Neural progenitor cell (in vitro differentiated cells): ENCODE measurements at places on chromosomes 7 and 10. TPM values are rescaled to one million over a fixed set of nuclear protein-coding genes. Genes with fewer than 3 reads are reported as not detected.

ZNF25 gene
- total RNA-seq: 3.3 and 4.8 TPM in 2 replicates

DNA sequence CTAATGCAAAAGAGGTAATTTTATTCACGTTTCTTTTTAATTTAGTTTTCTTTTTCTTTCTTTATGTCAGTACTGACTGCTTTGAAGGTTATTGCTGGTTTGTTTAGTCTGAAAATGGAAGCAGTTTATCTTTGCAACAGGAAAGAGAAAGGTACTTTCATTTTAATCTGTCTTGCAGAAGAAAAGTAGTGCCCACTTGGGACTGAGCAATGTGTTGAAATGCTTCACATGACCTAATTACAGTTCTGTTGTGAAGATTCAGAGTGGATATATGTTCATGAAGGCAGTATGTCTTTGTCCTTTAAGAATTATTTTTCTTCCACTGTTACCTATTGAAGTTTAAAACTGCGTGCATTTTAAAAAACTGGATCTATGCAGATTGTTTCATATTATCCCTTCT is 80.1 kb downstream of the ANKIB1 start:
- no peak for DNase-seq

IMMP2L gene
- total RNA-seq: 12.8 and 21.5 TPM in 2 replicates

GRCh38 chr7:112052993-112053736 is 153.0 kb downstream of the DOCK4 start:
- DNase-seq: no peak

DNA sequence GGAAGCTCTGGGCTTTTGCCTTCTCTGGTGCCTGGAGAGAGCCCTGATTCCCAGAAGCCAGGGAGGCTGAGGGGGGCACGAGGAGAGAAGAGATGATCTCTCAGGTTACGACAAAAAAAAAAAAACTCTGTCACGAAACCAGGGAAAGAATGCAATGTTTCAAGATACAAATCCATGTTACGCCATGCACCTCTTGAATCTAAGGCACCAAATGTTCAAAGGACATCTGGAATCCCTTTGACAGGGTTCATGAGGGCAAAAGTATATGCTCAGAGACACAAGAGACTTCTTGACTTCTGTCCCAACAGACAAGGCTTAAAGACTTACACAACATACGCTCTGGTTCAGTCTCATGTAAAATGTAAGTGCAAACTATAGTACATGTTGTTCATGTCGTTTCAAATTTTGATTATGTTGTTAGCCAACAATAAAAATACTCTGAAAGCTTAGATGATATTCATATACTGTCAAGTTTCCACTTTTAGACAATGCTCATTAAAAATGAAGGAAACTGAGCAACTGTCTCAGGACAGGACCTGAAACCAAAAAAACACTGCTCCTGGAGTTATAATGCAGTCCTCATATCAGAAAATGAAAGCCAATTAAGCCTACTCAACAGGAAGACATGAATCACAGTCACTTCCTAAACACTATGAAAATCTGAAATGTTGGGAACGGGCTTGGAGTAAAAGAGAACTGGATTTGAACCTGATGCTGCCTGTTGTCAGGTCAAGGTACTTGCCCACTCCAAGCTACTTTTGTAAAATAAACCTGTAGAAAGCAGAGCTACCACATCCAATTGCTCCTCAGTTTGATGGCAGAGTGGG is 72.3 kb downstream of the CHCHD3 start:
- no peak for DNase-seq

DNA sequence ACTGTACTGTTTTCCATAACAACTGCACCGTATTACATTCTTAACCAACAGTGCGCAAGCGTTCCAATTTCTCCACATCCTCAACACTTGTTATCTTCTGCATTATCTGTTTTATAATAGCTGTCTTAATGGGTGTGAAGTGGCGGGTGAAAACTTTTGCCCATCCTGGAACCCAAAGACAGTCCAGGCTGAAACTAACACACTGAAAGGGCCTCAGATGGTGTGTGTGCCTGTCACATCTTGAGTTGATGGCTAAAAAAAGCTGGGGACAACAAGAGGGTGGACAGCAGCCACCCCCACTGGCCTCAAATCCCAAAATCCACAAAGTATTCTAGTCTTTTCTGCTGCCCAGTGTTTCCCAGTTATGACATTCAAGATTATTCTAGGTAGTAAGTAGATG is 19.4 kb downstream of the OPALIN start:
- DNase-seq: no peak

HGF gene
- total RNA-seq: 0.09 and 0.22 TPM in 2 replicates

- DNase-seq: no peak
Observed at GRCh38 chr10:117609095-117609795, 66.7 kb downstream of the EMX2 start.

GRCh38 chr10:4383651-4384098 is 442.3 kb upstream of the AKR1E2 start:
- no peak for DNase-seq

TLX1 gene
- not detected in 2 replicates for total RNA-seq

- no peak for DNase-seq
Observed at GRCh38 chr10:132647424-132647823, 109.8 kb downstream of the INPP5A start.

SYT15 gene
- total RNA-seq: 0.15 and 0.17 TPM in 2 replicates

GFRA1 gene
- 14.0 and 14.6 TPM in 2 replicates for total RNA-seq

GRCh38 chr7:5564894-5565293 is 141.3 kb upstream of the TNRC18 start:
- DNase-seq: no peak

PGAM2 gene
- 11.2 and 11.3 TPM in 2 replicates for total RNA-seq

GRCh38 chr7:22868509-22868908 is 45.9 kb upstream of the TOMM7 start:
- no peak for DNase-seq

SLC26A3 gene
- total RNA-seq: not detected in 2 replicates

EBLN1 gene
- not detected in 2 replicates for total RNA-seq

SPACDR gene
- 0.71 TPM in 1 of 2 replicates, not detected in the other for total RNA-seq

GRCh38 chr10:7787150-7787856 is 490 bp downstream of the KIN start:
- DNase-seq: no peak

DNA sequence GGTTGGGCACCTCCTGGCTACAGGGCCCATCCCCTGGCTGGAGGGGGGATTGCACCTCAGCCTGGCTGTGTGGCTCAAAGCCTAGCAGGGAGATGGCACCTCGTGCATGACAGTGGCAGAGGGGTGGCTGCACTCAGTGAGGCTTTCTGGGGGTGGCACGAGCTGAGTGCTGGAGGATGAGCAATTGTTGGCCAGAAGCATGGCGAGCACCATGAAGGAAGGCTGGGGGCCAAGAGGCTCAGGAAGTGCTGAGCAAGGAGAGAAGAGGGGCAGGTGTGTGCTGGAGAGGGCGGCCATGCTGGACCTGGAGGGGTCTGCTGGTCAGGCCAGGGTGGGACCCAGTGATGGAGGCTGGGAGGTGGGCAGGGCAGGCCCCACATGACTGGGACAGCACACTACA is 65.4 kb downstream of the TCERG1L start:
- no peak for DNase-seq

DNA sequence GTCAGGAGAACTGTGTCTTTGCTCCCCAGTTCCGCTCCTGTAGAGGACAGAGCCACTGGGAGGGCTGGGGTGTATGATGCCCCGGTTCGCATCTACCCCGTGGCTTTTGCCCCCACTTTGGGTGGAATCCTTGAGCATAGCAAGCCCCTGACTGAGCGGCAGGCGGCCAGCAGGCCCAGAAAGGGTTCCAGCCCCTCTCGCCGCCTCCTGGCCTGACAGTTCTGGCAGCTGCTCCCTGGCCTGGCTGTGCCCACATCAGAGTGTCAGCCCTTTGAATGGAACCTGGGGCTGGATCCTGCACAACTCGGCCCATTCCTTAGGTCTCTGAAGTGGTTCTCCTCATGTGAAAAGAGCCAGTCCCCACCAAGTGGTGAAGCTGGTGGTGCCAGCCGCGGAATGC is 106.7 kb downstream of the GRK5 start:
- DNase-seq: no peak

CYP2W1 gene
- 0.06 TPM in 1 of 2 replicates, not detected in the other for total RNA-seq

- DNase-seq: no peak
Observed at GRCh38 chr7:133419041-133419440, 166.2 kb downstream of the EXOC4 start.

DNA sequence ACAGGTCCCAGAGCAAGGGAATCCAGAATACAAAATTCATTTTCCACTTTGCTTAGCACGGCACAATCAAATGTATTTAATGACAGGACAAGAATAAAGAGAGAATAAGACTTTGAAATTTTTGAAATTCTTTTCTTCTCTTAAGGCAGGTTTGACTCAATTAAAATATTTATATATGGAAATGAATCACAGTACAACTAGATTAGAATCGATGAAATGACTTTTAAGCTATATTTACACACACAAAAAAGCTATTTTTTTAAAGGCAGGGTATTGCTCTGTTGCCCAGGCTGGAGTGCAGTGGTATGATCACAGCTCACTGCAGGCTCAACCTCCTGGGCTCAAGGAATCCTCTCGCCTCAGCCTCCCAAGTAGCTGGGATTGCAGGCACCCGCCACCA is 265.4 kb upstream of the SLC26A5 start:
- DNase-seq: no peak

CARD11 gene
- 0.75 and 0.87 TPM in 2 replicates for total RNA-seq

DNA sequence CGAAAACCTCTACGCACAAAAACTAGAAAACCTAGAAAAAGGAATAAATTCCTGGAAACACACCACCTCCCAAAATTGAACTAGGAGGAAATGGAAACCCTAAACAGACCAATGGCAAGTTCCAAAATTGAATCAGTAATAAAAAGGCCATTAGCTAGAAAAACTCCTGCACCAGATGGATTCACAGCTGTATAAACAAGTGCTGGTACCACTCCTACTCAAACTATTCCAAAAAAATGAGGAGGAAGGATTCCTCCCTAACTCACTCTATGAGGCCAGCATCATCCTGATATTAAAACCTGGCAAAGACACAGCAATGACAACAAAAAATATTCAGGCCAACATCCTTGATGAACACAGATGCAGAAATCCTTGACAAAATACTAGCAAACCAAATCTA is 228.2 kb downstream of the CHRM2 start:
- no peak for DNase-seq

VENTX gene
- total RNA-seq: 1.0 TPM in 1 of 2 replicates, not detected in the other

DNA sequence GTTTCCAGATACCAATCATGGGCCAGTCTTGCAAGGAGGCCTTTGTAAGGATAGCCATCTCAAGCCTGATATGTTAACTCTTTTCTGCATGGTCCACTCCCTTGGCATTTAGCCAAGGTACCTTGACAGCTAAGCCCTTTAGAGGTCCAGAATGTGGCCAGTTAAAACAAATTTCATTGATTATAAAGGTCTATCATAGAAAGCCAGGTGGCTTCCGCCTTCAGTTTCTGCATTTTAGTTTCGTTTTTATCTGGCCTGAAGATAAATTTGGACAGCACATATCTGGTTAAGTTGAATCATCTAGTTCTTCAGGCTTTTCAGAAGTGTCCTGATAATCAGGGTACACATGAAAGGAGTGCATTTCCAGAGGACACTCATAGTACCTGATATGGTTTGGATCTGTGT is 30.7 kb downstream of the ANKIB1 start:
- no peak for DNase-seq

KLF14 gene
- not detected in 2 replicates for total RNA-seq

KCND2 gene
- 2.7 and 2.9 TPM in 2 replicates for total RNA-seq

GRCh38 chr10:73907841-73908517 is 3.0 kb upstream of the PLAU start:
- DNase-seq: no peak

GRCh38 chr7:14340393-14341074 is 351.1 kb upstream of the ETV1 start:
- DNase-seq: peak; percentile 69

NRF1 gene
- total RNA-seq: 22.9 and 24.3 TPM in 2 replicates

CPA2 gene
- total RNA-seq: 0.65 and 0.82 TPM in 2 replicates
